ENCODE measurements at places on chromosomes 3 and 15. TPM values are rescaled to one million over a fixed set of nuclear protein-coding genes. Genes with fewer than 3 reads are reported as not detected.
A peak's percentile ranks its signal among the peaks of the same experiment; 100 is the strongest.

DNA sequence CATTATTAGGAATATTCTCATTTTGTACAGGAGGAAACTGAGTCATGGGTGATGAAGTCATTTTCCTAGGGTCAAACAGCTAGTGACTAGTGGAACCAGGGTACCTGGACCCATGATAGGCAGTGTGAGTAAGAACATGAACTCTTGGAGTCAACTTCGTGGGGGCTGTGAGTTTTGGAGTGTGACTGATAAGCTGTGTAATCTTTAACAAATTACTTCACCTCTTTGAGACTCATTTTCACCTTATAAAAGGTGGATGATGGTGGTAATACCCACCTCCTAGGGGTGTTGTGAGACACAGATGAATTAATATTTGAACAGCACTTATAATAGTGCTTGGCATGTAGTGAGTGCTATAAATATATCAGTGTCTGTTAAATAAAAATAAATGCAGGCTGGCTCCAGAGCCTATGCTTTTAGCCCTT lies 9.1 kb downstream of the SEMA6D start:
- no peak overlapping the region for H3K4me3 ChIP-seq
- no peaks in the 10 kb centered on the region for H3K27me3 ChIP-seq
- peaks cover 30% of the 10 kb centered on the region for H3K4me1 ChIP-seq
- H3K27ac ChIP-seq: peak overlapping the region; percentile 74
- no peak for DNase-seq

DNA sequence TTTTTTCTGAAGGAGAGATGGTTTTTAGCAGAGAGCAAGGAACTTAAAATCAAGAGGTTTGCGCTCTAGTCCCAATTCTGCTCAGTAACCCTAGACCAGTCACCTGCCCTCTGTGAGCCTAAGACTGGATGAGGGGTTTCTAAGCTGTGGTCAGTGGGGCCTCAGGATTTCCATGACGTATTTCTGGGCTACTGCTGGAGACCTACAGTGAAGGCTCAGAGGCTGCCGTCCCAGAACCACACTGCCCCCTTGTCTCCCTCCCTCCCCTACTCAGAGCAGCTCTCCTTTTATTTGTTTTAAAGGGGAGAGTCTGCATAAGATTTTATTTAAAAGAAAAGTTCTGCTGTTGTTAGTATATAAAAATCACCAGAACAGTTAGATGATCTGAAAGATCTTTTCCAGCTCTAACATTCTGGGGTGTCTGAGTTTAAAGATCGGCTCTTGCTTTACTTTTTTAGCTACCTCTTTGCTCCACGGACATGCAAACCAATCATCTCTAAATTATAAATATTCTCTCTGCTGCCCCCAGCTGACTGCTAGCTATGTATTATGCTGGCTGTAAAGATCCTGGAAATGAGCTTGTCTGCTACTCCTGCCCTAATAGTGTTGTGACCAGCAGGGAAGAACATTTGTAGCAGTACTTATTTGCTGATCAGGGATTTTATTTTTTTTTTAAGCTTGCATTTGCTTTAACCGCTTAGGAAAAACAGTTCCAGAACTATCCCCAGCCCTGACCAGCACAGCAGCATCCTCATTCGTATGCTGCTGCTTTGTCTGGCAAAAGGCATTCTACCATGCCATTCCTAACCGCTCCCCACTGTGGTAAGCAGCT lies 28.6 kb upstream of the NDUFB4 start:
- H3K4me3 ChIP-seq: no peak overlapping the region
- no peaks in the 10 kb centered on the region for H3K36me3 ChIP-seq
- peak; percentile 68 for DNase-seq

- no peaks in the 10 kb centered on the region for H3K27me3 ChIP-seq
- H3K4me3 ChIP-seq: no peak overlapping the region
- no peaks in the 10 kb centered on the region for H3K36me3 ChIP-seq
Observed at GRCh38 chr3:37709946-37710640, 151.6 kb upstream of the CTDSPL start.

GRCh38 chr3:194009019-194009418 lies 126.9 kb upstream of the HES1 start:
- no peak overlapping the region for H3K4me3 ChIP-seq
- no peak for DNase-seq
- peaks cover 10% of the 10 kb centered on the region for H3K4me1 ChIP-seq
- no peaks in the 10 kb centered on the region for H3K36me3 ChIP-seq
- H3K27me3 ChIP-seq: peaks cover 25% of the 10 kb centered on the region
- no peak overlapping the region for H3K27ac ChIP-seq

GRCh38 chr3:139202226-139202958 lies 141.4 kb upstream of the MRPS22 start:
- no peaks in the 10 kb centered on the region for H3K27me3 ChIP-seq
- peaks cover 4% of the 10 kb centered on the region for H3K4me1 ChIP-seq
- H3K27ac ChIP-seq: no peak overlapping the region
- peak; percentile 17 for DNase-seq
- no peaks in the 10 kb centered on the region for H3K36me3 ChIP-seq

GRCh38 chr3:50226888-50227389 lies 9.1 kb upstream of the GNAI2 start:
- H3K27ac ChIP-seq: peak overlapping the region; percentile 20
- H3K4me3 ChIP-seq: peak overlapping the region; percentile 51
- peaks cover 18% of the 10 kb centered on the region for H3K4me1 ChIP-seq
- peak; percentile 72 for DNase-seq
- H3K27me3 ChIP-seq: peaks cover 3% of the 10 kb centered on the region
- H3K36me3 ChIP-seq: no peaks in the 10 kb centered on the region

- DNase-seq: no peak
- no peak overlapping the region for H3K4me3 ChIP-seq
- H3K27me3 ChIP-seq: no peaks in the 10 kb centered on the region
- no peaks in the 10 kb centered on the region for H3K4me1 ChIP-seq
- no peak overlapping the region for H3K27ac ChIP-seq
- peaks cover 3% of the 10 kb centered on the region for H3K36me3 ChIP-seq
Observed at GRCh38 chr3:17183951-17184550, 299.3 kb downstream of the PLCL2 start.

- peak overlapping the region; percentile 33 for H3K27ac ChIP-seq
- DNase-seq: peak; percentile 52
- H3K4me3 ChIP-seq: peak overlapping the region; percentile 40
Observed at GRCh38 chr3:187291001-187291511, 481 bp downstream of the MASP1 start.

DNA sequence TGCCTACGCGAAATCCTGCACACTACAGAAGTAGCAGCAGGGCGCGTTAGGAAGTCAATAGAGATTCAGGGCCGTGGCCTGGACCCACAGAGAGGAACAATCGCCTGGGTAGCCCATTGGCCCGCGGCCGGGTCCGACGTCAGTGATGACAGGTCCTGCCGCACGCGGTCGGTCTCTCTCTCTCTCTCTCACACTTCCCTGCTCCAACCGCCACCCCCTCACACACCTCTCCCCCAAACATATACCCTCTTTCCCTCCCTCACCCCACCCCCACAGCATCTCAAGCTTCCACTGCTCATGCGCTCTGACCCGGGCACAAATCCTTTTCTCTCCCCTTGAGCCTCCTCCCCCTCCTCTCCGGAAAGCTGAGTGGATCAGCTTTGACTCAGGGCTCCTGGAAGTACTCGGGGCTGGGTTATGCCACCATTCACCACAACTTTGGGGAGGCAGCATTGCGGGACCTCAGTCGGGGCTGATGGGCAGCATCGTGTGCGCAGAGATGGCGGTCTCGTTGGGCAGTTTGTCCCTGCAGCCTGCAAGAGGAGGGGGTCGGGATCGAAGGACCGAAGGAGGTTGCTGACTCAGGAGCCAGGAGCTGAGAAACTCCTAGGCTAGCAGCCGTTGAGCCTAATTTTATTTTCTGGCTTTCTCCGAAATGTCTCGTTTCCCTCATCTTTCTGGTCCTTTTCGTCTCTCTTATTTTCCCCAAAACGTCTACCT lies 9.0 kb downstream of the ZIC4 start:
- H3K27ac ChIP-seq: no peak overlapping the region
- peaks cover 24% of the 10 kb centered on the region for H3K4me1 ChIP-seq
- DNase-seq: no peak
- H3K36me3 ChIP-seq: peaks cover 2% of the 10 kb centered on the region
- H3K4me3 ChIP-seq: no peak overlapping the region

DNA sequence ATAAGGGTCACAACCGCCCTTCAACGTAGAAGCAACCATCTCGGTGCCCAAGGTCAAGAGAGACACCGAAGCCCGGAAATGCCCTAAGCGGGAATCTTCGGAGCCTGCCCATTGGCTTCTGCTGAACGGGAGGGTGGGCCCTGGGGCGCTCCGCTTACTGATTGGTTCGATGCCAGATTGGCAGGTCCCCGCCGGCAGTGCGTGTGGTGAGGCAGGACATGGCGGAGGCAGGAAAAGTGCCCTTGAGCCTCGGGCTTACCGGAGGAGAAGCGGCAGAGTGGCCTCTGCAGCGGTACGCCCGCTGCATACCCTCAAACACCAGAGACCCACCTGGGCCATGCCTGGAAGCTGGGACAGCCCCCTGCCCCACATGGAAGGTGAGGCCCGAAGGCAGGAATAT lies at the start of gene REC114:
Gene REC114 (plus strand): TSS at position 197 of the 400 bp plus-strand sequence. CDS start 22 bp downstream, at position 219.
- H3K27ac ChIP-seq: no peak within 1 kb of the TSS
- no peaks in the 10 kb centered on the region for H3K4me1 ChIP-seq
- H3K27me3 ChIP-seq: peaks cover 2% of the 10 kb centered on the region
- no peak for DNase-seq

DNA sequence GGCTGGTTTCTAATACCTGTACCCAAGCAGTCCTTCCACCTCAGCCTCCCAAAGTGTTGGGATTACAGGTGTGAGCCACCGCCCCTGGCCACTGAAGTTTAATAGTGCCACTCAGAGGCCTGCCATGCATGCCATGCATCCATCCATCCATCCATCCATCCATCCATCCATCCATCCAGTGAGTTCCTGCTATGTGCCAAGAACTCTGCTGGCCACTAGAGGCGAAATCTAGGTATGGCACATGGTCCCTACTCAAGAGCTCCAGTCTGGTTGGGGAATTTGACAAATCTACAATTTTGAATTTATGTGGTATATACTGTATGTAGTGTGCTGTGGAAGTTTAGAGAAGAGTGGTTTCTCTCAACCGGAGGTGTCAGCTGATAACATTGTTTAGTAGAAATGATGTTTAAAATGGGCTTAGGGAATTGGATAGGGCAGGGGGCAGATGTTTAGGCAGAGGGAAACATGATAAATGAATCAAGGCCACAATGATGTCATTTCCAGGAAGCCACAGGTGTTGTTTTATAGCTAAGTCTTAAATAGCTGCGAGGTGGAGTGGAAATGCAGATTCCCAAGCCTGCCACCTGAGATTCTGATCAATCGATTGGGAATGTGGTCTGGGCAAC lies 384.4 kb upstream of the C2CD4B start:
- no peak overlapping the region for H3K4me3 ChIP-seq
- peak overlapping the region; percentile 16 for H3K27ac ChIP-seq
- DNase-seq: no peak
- no peaks in the 10 kb centered on the region for H3K36me3 ChIP-seq

DNA sequence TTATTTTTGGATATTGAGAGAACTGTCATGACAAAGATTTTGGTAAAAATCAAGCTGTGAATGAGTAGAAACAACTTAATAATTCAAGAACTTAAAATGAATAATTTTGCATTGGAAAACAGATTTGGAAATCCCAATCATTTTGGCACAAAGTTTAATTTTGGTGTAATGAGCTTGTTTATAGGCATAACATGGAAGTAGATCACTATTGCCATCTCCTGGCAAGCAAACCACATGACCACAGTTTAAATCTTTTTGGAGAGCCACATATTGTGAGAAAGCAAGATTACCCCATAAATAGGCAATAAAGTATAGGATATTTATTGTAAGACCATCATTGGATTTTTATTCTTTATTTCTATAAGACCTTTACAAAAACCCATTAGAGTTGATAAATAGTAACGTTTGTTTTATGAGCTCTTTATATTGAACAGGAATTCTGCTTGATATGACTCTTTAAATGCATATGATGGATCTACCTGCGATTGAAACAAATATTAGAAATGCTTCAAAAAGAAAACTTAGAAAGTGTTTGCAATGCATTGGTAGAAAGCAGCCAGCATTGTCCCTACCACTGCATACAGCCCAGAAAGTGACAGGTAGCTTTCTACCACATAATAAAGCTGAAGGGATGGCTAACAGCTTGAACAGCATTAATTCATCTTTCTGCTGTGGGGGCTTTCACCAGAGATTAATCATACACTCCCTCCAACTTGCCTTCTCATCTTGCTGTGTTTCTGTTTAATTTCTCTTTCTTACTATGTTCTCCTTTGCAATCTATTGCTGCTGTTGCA lies 766.8 kb downstream of the TBL1XR1 start:
- H3K27ac ChIP-seq: no peak overlapping the region
- peak; percentile 77 for DNase-seq
- no peak overlapping the region for H3K4me3 ChIP-seq
- no peaks in the 10 kb centered on the region for H3K27me3 ChIP-seq
- H3K4me1 ChIP-seq: peaks cover 3% of the 10 kb centered on the region

GRCh38 chr15:69809421-69809820 lies 288.3 kb downstream of the TLE3 start:
- no peaks in the 10 kb centered on the region for H3K36me3 ChIP-seq
- no peak overlapping the region for H3K4me3 ChIP-seq
- peaks cover 15% of the 10 kb centered on the region for H3K27me3 ChIP-seq
- H3K27ac ChIP-seq: no peak overlapping the region
- peaks cover 42% of the 10 kb centered on the region for H3K4me1 ChIP-seq
- DNase-seq: no peak

DNA sequence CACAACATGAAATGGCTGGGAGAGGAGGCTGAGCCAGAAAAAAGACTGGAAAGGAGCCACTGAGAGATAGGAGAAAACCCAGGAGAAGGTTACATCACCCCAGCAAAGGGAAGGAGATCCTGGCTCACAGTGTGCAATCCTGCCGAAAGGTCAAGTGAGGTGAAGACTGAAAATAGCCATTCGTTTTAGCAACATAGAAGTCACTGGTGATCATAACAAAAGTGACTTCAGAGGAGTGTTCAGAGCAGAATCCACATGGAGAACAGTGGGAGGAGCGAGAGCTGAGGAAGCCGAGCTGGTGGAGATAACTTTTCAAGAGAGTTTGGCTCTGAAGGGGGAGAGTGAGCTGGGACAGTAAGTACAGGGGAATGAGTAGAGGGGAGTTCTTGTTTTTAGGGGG lies 5.4 kb upstream of the HEG1 start:
- H3K4me1 ChIP-seq: peaks cover 21% of the 10 kb centered on the region
- DNase-seq: peak; percentile 92
- H3K27me3 ChIP-seq: no peaks in the 10 kb centered on the region

The CDC25A gene
- 3.8 TPM for total RNA-seq

The SOX14 gene
- not detected for total RNA-seq

The WNT7A gene
- total RNA-seq: under 0.01 TPM

The LMLN gene
- 3.2 TPM for total RNA-seq

The PLA2G4E gene
- 0.80 TPM for total RNA-seq

The CPLX3 gene
- not detected for total RNA-seq

Measured in muscle of leg (tissue), 16 donors.